ENCODE measurements at places on chromosomes 6 and 20.

GRCh38 chr6:106103728-106104109 lies 17.6 kb downstream of the PRDM1 start:
- DNase-seq = peak; percentile 40

GRCh38 chr20:330233-331149 lies 5.1 kb downstream of the SOX12 start:
- peak; percentile 69 for DNase-seq

- no peak for DNase-seq
Measured at GRCh38 chr6:7251646-7252260, 61.2 kb downstream of the SSR1 start.

- DNase-seq = no peak
Measured at GRCh38 chr20:37223053-37223452, 38.6 kb downstream of the GHRH start.

All from stimulated activated CD4-positive, alpha-beta T cell treated with anti-CD3 and anti-CD28 coated beads, Interleukin-4, amount 100 ng/mL, for 4 hours (primary cell).